NCI-H1048 (cell line): ENCODE measurements at places on chromosomes 11 and 22.
A peak's percentile ranks its signal among the peaks of the same experiment; 100 is the strongest.

DNA sequence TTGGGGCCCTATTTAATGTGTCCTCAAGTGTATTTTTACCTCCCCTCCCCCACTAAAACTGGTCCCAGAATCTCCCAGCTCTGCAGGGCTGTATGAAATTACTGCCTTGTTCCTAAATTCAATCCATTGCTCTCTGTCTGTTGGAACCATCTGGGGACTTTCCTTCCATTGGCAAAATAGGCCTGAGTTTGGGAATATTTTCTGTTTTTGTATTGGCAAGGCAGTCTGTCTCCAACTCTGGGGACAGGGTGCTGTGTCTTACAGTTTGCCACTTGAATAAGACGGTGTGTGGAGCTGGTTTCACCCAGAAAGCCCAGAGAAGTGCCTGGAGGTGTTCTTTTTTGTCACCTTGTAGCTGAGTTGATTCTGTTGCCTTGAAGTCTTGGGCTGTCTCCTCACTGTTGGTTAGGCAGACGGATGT is 1.3 kb downstream of the PACS1 start:
- no peak for DNase-seq

- no peak for DNase-seq
Measured at GRCh38 chr11:115420505-115420904, 83.7 kb downstream of the CADM1 start.

DNA sequence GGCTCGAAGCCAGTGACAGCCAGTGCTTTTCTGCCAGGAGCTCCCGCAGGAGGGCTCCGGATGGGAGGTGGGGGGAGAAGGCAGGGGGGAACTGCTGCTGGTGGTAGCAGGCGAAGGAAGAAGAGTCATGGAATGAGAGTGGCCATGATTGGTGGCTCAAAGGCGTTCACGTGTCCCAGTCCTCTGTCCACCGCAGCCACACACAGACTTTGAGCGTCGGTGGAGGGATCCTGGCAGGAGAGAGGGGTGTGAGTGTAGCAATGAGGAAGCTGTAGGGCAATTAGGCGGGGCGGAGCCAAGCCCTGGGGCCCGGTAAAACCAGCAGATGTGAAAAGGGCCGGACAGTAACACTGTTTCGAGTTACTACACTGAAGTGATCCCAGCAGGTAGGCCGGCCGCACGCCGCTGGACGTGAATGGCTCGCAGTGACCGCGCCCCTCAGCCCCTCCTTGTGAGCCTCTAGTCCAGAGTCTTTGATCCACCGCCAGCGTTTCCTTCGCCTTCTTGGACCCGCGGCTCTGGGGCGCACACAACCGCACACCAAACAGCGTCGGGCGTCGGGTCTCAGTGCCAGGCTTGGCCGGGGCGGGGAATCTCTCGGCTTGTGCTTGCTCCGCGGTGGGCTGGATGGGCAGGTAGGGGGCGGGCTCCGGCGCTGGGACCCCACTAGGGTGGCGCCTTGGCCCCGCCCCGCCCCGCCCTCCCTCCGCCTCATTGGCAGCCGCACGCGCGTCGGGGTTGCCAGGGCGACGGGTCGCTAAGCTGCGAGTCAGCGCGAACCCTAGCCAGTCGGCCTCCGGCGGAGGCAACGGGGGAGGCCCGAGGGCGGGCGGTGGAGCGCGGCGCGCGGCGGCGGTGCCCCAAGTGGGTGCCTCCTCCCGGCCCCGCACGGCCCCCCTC is at the start of gene LRRC10B:
TSS of gene LRRC10B (plus strand) at position 788 of the 900 bp plus-strand sequence. CDS start 250 bp downstream, outside the sequence.
- peak; percentile 63 for DNase-seq

- DNase-seq = no peak
Measured at GRCh38 chr11:123362941-123363340, 67.1 kb upstream of the GRAMD1B start.

DNA sequence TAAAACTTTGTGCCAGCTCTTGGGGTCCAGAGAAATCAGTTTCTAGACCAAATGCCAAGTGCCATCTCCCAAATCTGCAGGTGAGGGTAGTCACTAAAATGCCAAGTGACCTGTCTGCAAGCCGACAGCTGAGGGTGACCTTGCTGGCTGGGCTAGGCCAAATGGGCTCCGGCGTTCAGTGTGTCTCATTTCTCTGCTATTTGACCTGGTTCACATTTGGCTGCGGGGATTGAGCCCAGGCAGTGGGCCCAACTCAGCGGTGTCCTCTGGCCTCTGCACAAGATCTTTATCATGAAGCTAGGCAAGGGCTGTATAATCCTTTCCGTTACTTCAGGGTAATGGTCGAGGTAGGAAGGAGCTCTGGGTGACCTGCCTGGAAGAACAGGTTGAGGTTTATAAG is 87.5 kb downstream of the SNX19 start:
- no peak for DNase-seq
